ENCODE measurements at places on chromosomes 12 and 14.

GRCh38 chr12:130555628-130556485, 160.2 kb downstream of the RIMBP2 start:
- DNase-seq: no peak

GRCh38 chr12:75720812-75721641, 209.6 kb upstream of the KRR1 start:
- DNase-seq: no peak

DNA sequence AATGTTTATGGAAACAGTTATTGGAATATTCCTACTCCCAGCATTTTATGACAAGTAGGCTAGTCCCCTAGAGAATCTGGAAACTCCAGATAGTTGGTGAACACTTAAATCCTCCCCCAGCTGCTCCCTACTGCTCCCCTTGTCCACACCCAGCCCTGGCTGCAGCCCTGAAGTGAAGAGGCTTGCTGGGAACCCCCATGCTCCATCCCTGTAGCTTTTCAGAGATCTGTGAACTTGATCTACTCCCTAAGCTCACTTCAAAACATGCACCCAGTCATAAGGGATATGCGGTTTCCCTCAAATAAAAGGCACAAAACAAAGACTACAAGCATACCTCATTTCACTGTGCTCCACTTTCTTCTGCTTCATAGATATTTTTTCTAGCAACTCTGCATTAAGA, 33.2 kb downstream of the EGLN3 start:
- DNase-seq: no peak

- DNase-seq: no peak
Measured at GRCh38 chr12:45200491-45201043, 15.3 kb upstream of the ANO6 start.

- no peak for DNase-seq
Measured at GRCh38 chr12:57477710-57478681, 1.7 kb downstream of the ARHGAP9 start.

DNA sequence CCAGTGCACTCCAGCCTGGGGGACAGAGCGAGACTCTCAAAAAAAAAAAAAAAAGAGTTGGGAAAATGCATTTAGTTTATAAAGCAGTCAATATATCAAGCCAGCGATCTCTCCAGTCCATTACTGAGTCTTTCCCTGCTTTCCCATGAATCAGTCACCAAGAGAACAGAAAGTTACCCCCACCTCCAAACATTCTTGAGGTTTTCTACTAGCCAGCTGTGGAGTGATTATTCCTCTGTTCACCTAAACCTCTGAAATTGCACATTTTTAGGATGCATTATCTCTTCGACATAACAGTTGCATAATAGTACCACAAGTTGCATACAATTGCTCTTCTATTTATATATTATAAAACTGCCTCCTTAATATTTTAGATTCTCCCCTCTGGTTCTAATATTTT, 134.8 kb upstream of the DIO3 start:
- no peak for DNase-seq

DNA sequence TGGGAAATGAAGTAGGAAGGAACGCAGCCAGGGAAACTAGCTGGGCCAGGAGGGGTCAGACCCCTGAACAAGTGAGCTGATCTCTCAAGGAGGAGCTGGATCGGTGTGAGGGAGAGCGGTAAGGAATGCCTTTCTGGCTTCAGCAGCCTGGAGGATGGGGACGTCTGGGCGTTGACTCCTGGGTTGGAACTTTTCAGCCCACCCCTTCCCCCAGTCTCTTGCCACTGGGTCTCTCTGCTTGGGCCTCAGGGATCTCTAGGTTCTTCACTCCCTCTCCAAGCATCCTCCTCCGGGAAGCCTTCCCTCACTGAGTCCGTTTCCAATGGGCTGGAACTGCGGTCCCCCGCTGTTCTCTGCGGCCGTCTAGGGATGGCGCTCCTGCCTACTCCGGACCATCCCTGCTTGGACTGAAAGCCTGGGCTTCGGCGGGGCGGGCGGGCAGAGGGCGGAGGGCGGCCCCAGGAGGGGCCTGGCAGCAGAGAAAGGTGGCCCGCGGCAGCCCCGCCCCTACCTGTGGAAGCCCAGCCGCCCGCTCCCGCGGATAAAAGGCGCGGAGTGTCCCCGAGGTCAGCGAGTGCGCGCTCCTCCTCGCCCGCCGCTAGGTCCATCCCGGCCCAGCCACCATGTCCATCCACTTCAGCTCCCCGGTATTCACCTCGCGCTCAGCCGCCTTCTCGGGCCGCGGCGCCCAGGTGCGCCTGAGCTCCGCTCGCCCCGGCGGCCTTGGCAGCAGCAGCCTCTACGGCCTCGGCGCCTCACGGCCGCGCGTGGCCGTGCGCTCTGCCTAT, at the start of gene KRT7:
KRT7 (plus strand) TSS at position 570 of the 788 bp plus-strand sequence; CDS start at position 624, 54 bp downstream.
- no peak for DNase-seq

- DNase-seq: no peak
Measured at GRCh38 chr12:130461447-130461815, 123.7 kb downstream of the PIWIL1 start.

GRCh38 chr14:95190857-95191256, 33.5 kb upstream of the DICER1 start:
- DNase-seq: no peak

GRCh38 chr12:83335748-83336147, 649.0 kb downstream of the TMTC2 start:
- DNase-seq: no peak

DNA sequence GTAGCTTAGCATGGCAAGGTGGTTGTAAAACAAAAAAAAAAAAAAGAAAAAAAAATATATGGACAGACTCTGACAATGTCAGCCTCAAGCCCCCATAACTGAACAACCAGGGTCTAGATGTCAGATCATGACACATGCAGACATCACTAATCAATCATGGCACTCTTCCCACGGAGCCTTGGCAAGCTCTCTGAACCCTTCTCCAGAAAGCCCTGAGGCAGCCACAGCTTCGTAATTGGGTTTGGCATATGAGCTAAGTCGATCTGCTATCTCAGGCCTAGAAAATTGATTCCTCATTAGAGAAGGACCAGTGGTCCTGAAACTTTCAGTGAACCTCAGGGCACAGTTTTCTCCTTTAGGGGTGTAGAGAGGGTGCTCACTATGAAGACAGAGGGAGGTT, 112.2 kb downstream of the GPR135 start:
- DNase-seq: no peak

- DNase-seq: no peak
Measured at GRCh38 chr14:90429754-90430153, 32.9 kb downstream of the CALM1 start.

GRCh38 chr12:49583366-49584094, 15.6 kb upstream of the MCRS1 start:
- DNase-seq: no peak

DNA sequence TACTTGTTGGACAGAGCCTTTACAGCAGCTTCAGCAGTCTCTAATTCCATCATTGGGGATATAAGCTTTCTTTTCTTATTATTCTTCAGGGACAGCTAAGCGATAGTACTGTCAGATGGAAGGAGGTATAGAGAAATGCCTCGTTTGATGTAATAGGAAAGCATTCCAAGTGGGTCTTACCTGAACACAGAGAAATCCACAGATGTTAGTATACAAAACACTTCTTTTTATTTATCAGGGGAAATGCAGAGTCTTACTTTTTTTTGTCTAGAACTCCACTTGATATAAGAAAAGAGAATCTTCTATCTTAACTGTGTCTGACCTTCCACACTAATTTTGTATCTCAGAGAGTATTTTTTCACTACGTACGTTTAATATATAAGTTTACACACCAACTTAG, 1.9 kb downstream of the SYT1 start:
- no peak for DNase-seq

DNA sequence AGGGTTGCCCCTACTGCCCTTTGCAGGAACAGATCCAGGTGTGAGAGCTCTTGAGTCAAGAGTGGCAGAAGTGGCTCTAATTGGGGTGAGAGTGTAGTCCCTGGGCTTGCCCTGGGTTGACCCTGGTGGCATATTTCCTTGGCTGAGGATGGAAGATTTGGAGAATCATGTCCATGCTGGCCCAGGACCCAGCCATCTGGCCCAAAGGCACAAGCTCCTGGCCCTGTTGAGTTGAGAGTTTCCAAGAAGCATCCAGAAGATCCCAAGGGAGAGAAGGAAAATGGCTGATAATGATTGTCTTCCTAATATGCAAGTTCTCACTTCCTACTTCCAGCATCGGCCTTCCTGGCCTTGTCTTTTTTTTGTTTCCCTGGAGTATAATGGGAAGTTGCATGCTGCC, 55.5 kb upstream of the SRSF5 start:
- no peak for DNase-seq

All from brain pericyte (primary cell).